ENCODE measurements at places on chromosomes 12 and 14.

DNA sequence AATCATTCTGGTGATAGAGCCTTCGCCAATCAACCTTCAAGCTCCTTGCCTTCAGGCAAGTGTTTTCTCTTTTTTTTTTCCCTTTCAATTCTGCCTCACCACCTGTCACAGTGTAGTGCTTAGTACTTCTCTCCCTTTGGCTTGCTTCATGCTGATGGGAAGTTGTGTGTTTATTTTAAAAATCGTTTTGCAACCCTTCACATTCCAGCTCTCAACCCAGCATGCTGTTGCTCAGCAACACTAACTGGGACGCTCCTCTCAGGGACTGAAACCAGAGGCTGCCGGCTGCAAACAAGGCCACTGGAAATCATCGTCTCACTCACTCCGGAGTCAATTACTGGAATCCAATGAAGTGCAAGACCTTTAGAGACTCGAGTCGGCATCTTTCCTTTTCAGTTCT, 342.7 kb downstream of the PRKD1 start:
- DNase-seq, result peak; percentile 61

GRCh38 chr12:121537814-121538698, 42.8 kb downstream of the KDM2B start:
- no peak for DNase-seq

GRCh38 chr14:95234426-95234825, 77.1 kb upstream of the DICER1 start:
- no peak for DNase-seq

GRCh38 chr14:37544407-37544806, 50.6 kb downstream of the FOXA1 start:
- no peak for DNase-seq

DNA sequence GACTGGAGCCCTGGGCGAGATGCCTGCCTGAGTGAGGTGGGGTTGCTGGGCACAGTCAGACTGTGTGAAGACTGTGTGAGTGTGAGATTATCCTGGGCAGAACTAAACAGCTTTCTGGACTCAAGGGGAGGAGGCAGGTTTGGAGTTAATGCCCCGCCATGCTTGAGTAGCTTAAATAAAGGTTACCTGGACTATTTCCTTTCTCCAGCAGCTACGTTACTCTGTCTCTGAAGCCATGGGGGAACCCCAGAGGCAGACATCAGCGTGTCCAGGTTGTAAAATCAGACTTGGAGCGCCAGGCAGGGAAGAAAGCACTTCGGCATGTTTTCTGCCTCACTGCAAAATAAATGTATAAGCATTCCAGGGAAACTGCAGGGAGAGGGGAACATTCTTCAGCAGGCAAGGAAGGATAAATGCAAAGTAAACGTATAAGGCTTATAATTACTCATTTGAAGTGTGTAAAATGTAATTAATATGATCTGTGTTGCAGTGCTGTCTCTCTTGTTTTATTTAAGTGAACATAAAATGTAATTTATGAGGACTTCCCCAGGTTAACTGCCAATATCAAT, 129.7 kb downstream of the CHST11 start:
- DNase-seq, result no peak

Data from fibroblast of skin of abdomen (primary cell).